ENCODE measurements at places on chromosomes 7 and 10.

- DNase-seq: no peak
These were observed 142.9 kb downstream of the THSD7A start for GRCh38 chr7:11689096-11689495.

GRCh38 chr10:98391578-98391991, 23.4 kb downstream of the PYROXD2 start:
- DNase-seq: no peak

DNA sequence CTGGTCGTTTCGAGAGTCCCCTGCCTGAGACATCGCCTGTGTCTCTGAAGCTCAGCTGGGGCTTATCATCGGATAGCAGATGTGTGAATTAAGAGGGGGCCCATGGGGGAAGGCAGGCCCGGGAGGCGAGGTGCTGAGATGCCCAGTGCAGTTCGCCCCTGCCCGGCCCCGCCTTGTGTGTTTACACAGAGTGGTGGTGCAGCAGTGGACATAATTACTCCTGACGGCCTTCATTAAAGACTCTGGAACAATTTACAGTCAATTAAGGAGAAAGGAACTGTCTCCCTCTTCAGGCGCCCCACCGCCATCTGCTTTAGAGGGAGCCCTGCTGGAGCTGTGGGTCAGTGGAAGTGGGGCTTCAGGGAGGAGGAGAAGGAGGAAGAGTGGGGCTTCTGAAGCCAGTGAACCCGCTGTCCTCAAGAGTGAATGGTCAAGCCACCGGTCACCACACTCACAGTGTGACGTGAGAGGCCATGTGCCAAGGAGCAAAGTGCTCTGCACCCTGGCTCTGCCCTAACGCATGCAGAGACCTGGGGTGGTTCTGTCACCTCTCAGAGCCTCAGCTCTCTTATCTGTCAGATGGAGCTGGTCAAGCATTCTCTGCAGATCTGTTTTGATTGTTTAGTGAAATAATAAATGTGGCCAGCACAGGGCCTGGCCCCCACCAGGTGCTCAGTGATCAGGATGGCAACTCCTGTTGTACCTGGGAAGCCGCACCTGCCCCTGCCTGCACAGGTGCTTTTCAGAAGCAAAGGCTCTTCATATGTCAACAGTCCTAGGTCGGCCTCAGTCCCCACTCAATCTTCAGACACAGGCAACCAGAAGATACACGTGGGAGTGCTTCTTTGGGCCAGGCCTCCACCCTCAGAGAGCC, 65.6 kb downstream of the CDH23 start:
- no peak for DNase-seq

- peak; percentile 74 for DNase-seq
These were observed 2.2 kb downstream of the GLUD1 start for GRCh38 chr10:87092376-87092860.

DNA sequence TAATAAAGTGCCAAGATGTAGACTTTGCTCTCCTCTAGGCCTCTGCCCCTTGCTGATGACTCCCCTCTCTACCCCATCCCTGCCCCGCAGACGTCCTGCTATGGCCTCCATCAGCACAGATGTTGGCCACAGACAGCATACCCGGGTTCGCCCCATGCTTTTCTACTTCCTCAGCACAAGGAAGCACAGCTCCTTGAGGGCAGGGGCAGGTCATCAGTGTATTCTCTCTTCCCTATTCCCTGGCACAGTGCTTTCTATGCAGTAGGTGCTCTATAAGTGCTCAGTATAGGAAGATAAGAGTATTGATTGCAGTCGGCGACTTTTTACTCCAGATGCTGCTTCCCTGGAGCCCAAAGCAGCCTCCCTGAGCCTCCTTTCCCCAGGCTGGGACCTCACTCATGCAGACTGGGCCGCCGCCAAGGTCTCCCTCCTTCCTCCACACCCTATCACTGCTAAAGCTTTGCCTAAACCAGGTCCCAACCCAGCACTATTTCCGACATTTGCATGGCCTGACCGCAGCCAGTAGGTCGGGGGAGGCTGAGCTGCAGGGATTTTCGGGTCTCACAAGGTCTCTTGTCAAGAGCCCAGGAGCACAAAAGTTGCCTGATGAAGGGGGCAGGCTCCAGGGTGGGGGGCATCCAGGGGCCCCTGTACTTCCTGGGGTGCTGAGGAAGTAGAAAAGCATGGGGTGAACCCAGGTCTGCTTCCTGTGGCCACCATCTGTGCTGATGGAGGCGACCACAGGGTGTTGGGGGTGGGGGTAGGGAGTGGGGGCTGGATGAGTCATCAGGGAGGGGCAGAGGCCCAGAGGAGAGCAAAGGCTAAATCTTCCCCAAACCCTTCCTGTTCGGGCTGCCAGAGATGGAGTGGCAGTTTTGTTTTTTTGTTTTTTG, 8.0 kb downstream of the CALHM3 start:
- no peak for DNase-seq

DNA sequence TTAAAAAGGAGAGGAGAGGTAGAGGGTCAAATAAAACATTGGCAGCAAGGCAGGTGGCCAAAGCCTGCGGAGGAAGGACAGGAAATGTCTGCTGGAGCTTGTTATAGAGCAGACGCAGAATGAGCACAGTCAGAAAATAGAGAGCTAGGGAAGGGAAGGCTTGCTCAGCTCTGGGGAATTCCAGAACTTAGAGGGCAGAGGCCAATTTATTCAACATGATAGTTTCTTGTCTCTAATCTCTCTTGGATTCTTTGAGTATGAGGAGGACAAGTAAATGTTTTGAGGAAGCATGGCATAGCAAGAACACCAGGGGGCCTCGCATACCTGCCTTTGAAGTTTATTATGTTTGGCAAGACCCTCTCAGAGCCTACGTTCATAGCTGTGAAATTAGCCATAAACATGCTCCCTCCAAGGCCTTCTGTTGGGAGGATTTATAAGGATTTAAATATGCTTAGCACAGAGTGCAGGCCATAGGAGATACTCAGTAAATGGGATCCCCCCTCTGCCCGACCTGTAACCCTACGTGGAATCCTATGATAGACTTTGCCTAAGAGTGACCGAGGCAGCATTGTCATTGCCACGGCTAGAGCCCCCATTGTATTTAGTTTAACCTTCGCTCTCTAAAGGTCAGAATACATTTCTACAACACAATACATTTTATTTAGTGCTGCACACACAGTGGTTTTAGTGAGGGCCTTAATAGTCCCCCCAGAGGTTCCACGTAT, 293.9 kb downstream of the CCDC3 start:
- peak; percentile 94 for DNase-seq

DNA sequence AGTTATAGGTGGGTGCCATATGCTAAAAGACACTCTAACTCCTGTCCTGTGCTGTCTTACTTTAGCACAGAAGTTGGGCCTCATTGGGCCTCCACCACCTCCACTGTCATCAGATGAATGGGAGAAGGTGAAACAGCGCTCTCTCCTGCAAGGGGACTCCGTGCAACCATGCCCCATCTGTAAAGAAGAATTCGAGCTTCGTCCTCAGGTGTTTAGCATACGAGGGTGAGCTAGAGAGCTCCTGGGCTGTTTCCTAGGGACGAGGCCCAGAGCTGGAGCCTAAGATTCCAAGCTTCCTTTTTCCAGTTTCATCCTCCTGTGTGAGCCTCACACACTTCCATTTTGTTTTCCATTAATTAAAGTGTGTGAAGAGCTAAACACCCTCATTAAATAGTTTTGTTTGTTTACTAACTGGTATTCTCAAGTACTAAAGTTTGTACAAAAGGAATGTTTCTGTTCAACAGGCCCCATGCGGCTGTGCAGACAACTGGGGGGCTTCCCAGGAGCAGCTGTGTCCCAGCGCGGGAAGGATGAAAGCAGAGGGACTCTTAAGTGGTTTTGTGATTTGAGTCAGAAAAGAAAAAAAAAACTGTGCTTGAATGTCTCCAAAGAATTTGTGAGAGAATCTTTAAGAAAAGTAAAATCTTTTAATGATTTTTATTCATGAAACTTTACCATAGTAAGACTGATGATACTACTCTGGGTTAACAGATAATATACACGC, 14.1 kb downstream of the RNF32 start:
- no peak for DNase-seq

DNA sequence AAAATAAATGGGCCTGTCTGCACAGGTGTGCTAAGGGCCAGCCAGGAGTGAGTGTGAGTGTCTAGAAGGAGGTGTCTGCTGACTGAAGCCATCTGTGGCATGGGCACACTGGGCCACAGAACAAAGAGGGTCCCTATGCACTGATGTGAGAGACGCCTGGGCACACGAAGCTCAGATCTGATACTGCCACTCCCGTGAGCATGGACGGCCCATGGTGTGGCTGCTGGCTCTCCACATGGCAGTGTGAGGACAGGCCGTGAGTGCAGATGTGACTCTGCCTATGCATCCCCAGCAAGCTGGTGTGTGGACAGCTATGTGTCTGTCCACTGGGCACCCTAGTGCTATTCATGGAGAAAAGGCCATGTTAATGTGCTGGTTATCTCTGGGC, 12.8 kb upstream of the MYL7 start:
- DNase-seq: no peak

DNA sequence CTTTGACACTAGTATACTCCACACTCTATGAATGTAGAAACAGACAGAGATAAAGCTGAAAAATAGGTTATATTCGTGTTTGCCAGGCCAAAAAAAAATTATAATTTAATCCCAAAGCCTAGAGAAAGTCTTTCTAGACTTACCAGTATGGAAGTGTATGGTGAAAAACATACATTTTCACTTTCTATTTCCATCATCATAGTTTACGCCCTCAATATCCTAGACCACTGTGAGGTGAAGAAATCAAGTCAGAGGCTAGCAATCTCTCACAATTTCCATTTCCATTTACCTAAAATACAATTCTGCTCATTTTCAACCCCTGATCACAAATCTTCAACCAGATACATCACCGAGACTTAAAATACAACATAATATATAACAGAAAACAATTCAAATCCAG, 16.2 kb downstream of the GPR22 start:
- DNase-seq: no peak

GRCh38 chr7:133365917-133366316, 113.0 kb downstream of the EXOC4 start:
- peak; percentile 4 for DNase-seq

DNA sequence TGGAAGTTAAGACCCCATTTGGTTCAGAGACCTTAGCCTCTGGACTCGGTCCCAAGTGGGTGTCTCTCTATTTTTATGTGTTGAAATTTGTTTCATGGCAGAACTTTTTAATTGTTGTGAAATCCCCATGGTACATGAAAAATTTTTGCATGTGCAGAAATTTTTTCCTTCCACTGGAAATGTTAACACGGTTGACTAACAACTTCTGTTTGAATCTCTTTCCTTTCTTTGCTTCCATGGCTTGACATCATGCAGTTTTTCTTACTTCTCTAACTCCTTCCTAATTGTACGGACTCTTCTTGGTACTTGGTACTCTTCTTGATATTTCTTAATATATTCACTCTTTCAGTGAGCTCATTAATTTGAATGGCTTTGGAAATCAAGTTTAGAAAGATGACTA, 18.3 kb downstream of the MDFIC start:
- DNase-seq: no peak

- DNase-seq: no peak
These were observed 33.5 kb downstream of the CUL2 start for GRCh38 chr10:35056686-35057085.

- no peak for DNase-seq
These were observed 673 bp upstream of the ST8SIA6 start for GRCh38 chr10:17455015-17455520.

GRCh38 chr10:14562218-14563075, 212.2 kb downstream of the FAM107B start:
- DNase-seq: no peak

DNA sequence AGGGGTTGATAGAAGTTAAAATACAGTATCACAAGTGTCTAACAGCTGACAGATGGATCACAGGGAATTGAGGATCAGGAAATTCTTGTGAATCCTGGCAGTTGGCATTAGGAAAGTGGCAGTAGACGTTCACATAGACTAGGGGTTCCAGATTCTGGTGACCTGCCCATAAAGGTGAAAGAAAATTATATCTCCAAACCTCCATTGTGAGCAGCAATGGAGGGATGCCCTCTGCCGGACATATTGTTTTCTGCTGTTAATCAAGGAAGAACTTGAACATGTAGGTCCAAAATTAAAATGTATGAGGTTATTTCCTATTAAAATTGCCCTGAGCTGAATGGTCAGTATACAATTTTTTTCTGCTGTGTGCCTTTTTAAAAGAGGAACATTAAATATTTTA, 5.1 kb downstream of the NME8 start:
- no peak for DNase-seq

DNA sequence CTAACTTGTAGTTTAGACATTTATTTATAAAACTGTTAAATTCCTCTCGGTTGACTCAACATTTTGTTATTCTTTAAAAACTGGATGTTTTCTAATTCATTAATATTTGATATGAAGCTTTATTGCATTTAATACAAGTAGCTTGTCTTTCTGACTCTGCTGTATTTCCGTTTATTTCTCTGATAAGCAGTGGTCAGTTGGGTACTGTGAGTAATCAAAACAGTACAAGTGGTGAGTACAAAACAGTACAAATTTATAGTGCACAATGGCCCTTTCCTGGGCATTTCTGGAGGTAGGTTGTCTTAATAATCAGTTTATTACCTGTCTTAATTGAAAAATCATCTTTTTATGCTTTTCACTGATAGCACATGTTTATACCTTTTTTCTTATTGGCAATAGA, 182.7 kb downstream of the CCSER2 start:
- DNase-seq: no peak

GRCh38 chr10:69407621-69408301, 9.0 kb downstream of the TACR2 start:
- no peak for DNase-seq

- no peak for DNase-seq
These were observed 331.0 kb downstream of the ADARB2 start for GRCh38 chr10:1406132-1406966.

GRCh38 chr10:101041252-101041761, 10.3 kb downstream of the SFXN3 start:
- DNase-seq: peak; percentile 82

- no peak for DNase-seq
These were observed 34.9 kb downstream of the MMRN2 start for GRCh38 chr10:86922553-86922961.

GRCh38 chr10:6108631-6109443, 20.0 kb downstream of the RBM17 start:
- DNase-seq: peak; percentile 18

DNA sequence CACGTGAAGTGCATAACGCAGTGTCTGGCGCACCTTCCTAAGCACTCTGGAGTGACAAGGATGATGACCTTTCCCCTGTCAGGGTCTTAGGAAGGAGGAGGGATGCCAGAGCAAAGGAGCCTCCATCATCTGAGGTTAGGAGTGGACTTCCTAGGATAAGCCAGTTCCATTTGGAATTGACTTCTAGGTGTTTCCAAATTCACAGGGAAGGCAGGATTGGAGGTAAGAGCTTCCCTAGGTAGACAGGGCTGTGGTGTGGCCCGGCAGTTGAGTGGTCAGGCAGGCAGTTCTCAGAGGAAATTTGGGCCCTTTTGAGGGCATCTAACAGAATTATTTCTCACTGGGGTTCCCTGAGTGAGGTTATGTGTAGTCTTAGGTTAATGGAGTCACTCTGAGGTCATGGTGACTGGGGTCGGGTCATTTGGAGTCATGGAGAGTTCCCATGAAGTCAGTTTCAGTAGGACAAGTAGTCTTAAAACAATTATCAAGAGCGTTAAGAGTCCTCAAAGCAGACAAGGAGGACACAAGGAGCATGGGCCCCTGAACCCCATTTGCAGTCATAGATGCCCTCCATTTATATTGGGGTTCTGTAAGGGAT, 8.2 kb downstream of the PPIF start:
- DNase-seq: no peak
